GM12891 (cell line): ENCODE measurements at places on chromosomes 3 and 15.

DNA sequence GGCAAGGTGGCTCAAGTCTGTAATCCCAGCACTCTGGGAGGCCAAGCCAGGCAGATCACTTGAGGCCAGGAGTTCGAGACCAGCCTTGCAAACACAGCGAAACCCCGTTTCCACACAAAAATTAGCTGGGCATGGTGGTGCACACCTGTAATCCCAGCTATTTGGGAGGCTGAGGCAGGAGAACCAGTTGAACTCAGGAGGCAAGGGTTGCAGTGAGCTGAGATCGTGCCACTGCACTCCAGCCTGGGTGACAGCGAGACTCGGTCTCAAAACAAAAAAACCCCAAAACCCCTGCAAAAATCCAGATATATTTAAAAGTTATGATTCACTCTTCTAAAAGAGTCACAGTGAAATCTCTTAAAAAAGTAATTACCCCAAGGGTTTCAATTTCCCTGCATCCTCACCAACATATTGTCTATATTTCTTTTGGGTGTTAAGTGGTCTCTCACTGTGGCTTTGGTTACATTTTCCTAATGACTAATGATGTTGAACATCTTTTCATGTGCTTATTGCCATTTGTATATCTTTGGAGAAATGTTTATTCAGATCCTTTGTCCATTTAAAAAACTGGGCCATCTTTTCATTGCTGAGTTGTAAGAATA, 73.2 kb upstream of the UBP1 start:
- DNase-seq: no peak

- no peak for DNase-seq
Measured at GRCh38 chr3:159149131-159149530, 347.3 kb downstream of the MFSD1 start.

GRCh38 chr3:52395503-52395865, 49.4 kb downstream of the SEMA3G start:
- DNase-seq: no peak

- DNase-seq: no peak
Measured at GRCh38 chr15:27220199-27220598, 249.2 kb downstream of the GABRG3 start.

DNA sequence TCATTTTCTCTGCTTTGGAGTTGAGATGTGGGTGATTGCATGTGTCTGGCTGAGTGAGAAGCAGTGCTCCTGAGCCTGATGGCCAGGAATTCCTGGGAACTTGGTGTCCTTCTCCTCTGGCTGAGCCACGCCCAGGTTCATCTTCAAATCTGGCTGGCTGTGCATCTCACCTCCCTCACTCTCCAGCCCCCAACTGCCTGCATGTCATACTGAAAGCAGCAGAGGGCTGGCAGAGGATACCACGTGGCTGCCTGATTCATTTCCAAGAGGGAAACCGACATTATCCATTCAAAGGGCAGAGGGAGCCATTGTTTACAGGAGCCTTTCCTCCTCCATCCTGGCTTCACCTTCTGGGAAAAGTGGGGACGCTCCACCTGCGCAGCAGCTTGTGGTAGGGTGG, 57.4 kb downstream of the ABHD5 start:
- no peak for DNase-seq

DNA sequence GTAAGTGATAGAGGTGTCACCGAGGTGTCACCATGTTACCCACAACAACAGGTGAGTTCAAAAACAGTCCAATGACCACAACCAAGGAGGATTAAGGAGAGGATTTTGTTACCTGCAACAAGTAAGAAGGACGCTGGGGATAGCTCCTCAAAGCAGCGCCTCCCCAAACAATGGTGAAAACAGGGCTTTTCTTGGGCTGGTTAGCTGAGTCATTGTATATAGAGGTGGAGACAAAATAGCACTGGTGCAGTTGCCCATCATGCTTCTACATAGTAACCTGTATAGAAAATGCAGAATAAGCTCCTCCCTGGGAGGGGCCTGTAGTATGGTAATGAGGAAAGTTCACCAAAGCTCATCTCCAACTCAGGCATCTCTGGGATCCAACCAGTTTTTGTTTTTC, 116.9 kb upstream of the EIF1B start:
- no peak for DNase-seq

- DNase-seq: no peak
Measured at GRCh38 chr15:28002136-28002861, 96.8 kb downstream of the OCA2 start.

DNA sequence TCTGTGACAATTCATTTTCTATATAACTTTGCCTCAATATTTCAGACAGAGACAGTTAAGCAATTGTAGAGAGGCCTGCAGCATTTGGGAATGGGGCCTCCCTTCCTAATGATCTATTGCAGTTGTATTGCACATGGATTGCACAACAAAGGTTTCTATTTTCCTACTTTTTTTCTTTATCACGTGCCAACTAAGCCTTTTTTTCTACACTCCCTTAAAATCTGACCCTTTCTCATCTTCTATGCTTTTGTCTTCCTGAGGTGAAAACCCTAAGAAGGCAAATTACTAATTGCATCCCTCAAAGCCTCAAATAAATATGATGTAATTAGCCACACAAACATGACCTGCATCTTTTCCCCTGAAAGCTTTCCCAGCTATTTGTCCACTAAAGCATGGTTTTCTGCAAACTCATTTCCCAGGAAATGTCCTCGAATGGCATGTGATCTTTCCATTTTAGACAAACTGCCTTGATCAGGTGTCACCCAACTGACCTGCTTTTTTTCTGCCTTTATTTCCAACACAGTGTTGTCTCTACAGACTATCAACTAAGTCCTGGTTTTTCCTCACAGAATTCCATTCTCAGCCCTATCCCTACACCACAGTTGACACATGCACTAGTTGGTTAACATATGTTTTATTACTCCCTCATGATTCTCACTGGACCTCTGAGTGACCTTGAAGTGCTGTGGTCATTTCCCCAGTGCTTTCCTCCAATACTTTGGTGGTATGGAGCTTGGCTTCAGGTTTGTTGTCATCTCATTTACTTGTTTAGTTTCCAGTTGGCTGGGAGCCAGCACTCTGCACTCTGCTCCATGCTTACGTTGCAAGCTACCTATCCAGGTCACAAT, 31.9 kb upstream of the TSC22D2 start:
- DNase-seq: no peak

- no peak for DNase-seq
Measured at GRCh38 chr3:39362812-39363211, 20.4 kb upstream of the SLC25A38 start.

DNA sequence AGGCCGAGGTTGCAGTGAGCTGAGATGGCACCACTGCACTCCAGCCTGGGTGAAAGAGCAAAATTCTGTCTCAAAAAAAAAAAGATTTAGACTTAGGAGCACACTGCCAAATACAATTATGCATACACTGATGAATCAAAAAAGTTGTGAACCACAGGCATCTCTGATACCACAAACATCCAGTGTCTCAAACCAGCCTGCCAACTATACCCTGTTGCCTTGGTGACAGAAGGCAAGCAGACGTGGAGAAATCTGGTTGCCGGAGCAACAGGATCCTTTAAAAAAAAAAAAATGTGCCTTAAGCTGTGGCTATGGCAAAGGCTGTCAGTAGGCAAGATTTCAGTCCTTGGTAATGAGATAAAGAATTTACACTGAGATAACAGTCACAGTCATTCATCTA, 202.3 kb downstream of the NEK10 start:
- no peak for DNase-seq

- DNase-seq: no peak
Measured at GRCh38 chr15:68814596-68814995, 6.1 kb downstream of the ANP32A start.

DNA sequence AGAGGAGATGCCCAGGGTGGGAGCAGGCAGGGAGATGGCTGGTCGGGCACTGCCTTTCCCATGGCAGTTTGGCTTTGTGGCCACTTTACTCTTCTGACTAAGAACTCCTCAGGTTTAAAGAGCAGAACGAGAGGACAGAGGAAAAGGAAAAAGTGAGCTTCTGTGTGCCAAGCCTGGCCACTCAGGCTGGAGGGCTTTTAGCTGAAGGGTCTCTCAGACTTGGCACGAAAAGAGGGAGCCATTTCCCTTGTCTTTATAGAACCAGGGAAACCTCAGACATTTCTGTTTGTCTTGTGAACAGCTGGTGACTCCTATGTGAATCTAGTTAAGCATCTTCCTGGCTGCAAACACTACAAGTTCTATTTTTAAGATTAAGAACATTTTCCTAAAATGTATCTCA, 23.3 kb upstream of the PSMD6 start:
- no peak for DNase-seq
